Right lung (tissue), 10 donors: ENCODE measurements at places on chromosomes 7 and 10.

- no peak for DNase-seq
These were observed 805.6 kb downstream of the NRG3 start for GRCh38 chr10:82680608-82681007.

DNA sequence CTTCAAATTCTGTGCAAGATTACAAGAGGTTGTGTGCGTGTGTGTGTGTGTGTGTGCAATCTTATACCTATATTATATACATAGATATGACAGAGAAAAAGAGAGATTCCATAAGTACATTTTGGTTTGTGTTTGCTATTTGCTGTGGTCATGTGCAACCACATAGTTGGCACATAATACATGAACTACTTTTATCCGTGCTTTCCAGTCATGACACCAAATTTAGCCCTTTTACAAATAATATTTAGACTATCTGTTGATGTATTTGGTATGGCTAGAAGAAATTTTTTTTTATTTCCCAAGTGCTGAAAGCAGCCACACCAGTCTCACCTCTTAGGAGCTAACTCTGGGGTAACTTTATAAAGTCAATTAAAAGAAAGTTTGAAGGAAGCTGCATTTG is 63.5 kb upstream of the EGFR start:
- no peak for DNase-seq

GRCh38 chr10:74995806-74996205 is 115.7 kb upstream of the SAMD8 start:
- DNase-seq, result no peak

DNA sequence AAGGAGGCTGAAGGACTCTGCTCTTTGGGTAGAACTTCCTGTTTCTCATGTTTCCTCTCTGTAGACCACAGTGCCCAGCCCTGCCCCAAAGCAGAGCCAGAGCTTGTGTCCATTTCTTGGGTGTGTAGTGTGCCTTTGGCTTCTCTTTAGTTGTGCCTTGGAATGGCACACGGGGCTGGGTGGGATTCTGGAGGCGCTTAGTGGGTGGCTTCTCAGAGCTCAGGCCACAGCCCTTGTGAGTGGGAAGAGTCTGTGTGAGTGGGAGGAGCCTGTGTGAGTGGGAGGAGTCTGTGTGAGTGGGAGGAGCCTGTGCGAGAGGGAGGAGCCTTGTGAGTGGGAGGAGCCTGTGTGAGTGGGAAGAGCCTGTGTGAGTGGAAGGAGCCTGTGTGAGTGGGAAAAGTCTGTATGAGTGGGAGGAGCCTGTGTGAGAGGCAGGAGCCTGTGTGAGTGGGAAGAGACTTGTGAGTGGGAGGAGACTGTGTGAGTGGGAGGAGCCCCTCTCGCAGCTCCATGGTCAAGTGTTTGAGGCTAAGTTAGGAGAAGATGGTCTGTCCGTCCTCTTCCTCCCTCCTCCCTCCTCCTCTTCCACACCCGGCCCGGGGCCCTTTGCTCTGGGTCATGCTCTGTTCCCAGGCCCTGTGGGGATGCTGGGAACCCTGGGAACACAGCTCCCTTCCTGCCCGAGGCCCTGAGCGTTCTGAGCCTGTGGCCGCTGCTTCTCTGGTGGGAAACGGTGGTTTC is 153.0 kb downstream of the GRK5 start:
- DNase-seq, result no peak

- no peak for DNase-seq
These were observed 81.2 kb downstream of the CTBP2 start for GRCh38 chr10:125079091-125079600.

- DNase-seq, result no peak
These were observed 117.0 kb downstream of the MKX start for GRCh38 chr10:27628621-27629020.

DNA sequence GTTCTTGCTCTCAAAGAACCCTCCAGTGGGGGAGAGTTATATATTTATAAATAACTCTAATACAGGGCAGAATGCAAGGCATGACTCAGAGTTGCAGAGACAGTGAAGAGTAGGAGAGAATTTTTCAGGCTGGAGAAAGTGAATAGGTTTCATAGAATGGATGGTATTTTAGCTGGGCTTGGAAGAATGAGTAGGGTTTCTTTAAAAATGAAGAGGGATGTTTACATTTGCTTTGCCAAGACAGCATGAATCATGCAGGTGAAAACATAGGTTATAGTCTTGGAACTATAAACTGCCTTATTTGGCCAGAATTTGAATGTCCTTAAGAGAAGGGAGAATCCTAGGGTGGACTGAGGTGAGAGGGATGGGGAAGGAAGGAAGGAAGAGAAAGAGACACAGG is 124.8 kb downstream of the CPED1 start:
- DNase-seq, result no peak

DNA sequence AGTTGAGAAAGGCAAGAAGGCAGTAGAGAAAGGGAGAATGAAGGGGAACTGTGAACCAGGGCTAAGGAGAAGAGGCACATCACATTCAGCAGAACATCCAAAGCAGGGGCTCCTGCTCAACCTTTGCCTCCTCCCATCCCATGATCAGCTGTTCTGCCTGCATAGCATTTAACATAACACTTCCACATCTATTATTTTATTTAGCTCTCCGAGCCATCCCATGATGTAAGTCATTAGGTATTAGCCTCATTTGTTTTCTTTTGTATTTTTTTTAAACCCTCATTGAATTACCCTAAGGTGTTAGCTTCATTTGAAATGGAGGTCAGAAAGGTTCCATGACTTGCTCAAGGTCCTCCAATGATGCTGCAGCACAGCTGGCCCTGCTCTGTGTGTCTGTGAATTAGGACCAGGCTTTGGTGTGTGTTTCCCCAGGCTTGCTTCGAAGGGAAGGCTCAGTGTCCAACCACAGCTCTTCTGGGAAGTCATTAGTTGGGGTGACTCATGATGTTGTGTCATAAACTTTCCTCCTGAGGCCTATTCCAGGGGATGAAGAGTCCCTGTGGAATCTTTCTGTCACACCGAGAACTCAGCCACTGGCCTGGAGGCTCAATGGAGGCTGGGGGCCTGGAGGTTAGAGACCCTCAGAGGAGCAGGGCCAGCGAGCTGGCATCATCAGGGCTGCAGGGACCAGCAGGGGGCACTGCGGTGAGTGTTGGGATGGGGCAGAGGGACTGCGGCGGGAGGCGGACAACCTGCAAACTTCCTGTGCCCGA is 16.5 kb downstream of the NPFFR1 start:
- DNase-seq, result no peak

GRCh38 chr7:150897502-150898474 is 45.5 kb downstream of the AOC1 start:
- no peak for DNase-seq

- no peak for DNase-seq
These were observed 16.7 kb upstream of the LIPK start for GRCh38 chr10:88689366-88689765.

GRCh38 chr7:50629238-50629901 is 64.2 kb upstream of the DDC start:
- DNase-seq, result no peak

GRCh38 chr10:99938563-99938962 is 71.2 kb downstream of the DNMBP start:
- no peak for DNase-seq
